NCI-H2227 treated with DMSO at 0.1 percent for 48 hours (cell line): ENCODE measurements at places on chromosomes 7 and 10.

DNA sequence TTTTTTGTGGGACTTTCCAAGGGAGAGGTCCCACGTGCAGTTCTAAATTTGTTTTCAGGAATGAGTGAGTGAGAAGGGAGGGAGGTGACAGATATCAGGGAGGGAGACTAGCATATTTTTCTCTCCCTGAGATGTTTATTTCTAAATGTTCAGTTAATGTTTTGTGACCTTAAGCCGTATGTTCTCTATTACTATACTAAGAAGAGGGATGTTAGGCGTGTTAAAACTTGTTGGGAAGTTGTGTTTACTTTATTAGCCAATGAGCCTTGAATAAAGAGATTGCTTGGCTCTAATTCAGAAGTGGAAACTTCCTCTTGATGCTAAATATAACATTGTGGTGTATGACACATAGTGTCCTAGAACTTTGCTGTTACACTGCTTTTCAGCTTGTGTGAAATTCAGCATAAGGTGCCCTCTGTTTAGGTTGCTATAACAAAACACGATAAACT, 37.3 kb downstream of the DNAH11 start:
- no peak for DNase-seq

- DNase-seq, result no peak
Observed at GRCh38 chr7:123712619-123713018, 36.2 kb downstream of the WASL start.

- DNase-seq, result no peak
Observed at GRCh38 chr7:88700725-88701124, 58.8 kb upstream of the ZNF804B start.

GRCh38 chr7:96344236-96344635, 22.3 kb upstream of the SLC25A13 start:
- no peak for DNase-seq

DNA sequence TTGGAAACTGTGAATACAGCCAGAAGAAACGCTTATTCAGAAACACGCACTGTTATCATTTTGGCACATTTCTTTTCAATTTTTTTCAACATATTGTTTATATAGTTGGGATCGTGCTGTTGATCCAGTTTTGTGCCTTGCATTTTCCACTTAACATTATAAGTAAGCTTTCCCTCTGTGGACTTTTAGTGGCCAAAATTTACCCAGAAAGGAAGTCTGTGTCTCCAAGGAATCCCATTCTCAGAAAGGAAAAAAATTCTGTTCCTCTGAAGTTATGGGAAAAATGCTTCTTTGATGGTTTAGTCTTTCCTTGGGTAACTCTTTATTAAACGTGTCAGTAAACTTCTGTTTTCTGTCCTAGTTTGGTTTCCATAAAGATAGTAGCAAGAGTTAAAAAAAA, 280.0 kb downstream of the REEP3 start:
- DNase-seq, result no peak

DNA sequence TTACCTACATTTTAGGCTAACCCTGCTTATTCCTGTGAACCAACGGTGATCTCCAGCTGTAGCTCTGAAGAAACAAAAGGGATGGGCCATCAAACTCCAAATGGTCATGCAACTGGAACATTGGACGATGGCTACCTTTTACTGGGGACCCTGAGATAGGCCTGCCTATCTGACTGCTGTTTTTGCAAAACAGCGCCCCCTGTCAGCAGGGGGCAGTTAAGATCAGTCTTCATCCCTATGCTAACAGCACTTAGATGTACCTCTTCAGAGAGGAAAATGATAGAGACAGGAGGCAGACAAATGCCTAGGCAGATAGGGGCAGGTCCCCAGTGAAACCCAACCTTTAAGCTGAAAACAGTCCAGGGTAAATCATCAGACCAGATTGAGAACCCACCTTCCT, 1085.4 kb upstream of the SORCS1 start:
- no peak for DNase-seq

GRCh38 chr7:16803125-16803524, 1.7 kb downstream of the AGR2 start:
- DNase-seq, result no peak

DNA sequence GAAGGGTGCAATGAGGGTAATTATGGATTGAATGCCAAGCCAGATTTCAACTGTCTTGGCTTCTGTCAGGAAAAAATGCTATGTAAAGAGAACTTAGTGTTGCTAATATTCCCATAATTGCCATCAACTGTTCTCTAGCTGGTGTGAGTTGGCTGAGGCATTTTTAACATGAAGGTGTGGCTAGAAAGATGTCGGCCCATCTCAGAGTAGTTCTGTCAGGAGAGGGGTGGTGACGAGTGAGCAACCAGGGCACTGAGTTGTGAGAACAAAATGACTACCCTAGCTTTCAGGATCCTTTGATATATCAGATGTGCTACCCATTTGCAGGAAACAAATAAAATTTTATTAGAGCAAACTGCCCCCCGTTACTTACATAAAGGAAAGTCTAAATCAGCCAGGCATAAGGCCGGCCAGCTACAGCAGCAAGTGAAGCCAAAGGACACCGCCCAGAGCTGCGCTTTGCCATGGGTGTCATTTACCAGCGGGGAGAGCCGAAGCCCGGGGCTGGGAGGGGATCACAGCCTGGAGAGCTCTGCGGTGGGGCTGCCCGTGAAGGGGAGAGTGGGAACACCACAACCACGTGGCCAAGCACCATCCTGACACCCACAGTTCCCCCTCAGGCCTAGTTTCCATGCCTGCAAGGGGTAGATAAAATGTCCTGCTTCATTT, 141.4 kb downstream of the ICA1 start:
- no peak for DNase-seq

DNA sequence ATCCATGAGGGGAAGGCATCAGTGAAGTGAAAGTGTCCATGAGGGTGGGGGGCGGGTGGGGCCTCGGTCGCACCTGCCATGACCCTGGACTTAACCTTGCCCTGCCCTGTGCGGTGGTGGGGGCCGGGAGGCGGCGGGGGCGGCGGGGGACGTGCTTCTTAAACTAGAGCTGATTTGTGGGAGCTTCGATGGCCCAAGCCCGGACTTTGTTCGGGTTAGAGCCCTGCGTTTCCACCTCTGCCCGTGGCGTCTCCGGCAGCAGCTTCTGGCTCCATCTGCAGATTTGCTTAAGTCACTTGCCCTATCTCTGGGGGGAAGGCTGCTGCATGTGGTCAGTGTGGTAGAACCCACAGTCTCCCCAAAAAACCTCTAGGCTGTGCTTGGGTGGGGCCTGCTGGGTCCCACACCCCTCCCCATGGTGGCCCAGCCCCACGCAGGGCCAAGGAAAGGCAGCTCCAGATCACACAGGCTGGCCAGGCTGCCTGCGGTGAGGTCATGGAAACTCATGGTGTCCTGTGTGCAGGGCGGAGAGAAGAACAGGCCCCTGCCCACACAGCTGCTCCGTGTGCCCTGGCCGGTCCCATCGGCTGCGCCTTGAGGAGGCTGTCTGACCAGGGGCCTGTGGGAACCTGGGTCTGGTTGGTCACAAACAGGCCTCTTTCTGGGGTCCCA, 93.2 kb downstream of the INPP5A start:
- DNase-seq, result no peak

DNA sequence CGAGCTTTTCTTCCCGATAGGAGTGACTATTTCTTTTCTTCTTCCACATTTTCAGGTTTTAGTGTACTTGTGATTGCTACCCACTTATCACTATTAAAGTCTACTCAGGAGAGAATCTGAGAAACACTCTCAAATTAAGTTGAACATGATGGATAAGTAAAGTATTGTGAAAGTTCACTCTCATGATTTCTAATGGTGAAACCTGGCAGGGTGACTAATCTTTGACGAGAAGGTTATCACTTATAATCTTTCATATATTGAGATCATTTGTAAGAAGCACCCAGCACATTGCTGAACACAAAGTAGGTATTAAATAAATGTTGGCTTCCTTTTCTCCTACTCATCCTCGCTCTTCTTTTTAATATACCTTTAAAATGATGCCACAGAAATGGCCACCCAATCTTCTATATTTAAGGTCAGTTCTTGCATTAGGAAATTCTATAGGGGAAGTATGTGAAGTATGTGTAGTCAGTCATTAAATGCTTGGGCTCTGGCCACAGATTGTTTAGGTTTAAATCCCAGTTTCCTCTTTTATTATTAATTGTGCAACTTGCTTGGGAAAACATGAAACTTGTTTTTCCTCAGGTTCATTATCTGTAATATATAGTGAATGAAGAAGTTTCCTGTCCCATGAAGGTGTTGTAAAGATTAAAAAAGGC, 3.1 kb upstream of the CFTR start:
- DNase-seq, result no peak

DNA sequence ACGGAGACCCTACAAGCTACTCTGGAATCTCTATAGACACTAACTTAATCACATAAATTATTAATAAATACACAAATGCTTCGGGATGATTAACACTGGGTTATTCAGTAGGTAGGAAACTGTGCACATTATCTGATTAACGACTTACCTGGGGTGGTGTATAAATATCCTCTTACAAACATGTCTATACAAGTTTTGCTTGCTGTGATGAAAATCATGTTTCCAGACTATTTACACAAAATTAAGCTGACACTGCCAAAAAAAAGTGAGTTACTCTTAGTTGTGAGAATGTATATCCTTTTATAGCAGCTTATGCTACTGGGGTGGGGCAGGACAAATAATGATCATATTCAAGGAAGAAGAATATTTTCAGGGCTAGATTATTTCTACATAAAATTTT, 314.6 kb downstream of the C7orf25 start:
- no peak for DNase-seq

- DNase-seq, result no peak
Observed at GRCh38 chr10:12322583-12323131, 26.7 kb upstream of the CAMK1D start.

- peak; percentile 10 for DNase-seq
Observed at GRCh38 chr7:141785706-141786552, 4.1 kb upstream of the TAS2R5 start.

GRCh38 chr10:97444212-97444611, 1.6 kb downstream of the EXOSC1 start:
- no peak for DNase-seq

DNA sequence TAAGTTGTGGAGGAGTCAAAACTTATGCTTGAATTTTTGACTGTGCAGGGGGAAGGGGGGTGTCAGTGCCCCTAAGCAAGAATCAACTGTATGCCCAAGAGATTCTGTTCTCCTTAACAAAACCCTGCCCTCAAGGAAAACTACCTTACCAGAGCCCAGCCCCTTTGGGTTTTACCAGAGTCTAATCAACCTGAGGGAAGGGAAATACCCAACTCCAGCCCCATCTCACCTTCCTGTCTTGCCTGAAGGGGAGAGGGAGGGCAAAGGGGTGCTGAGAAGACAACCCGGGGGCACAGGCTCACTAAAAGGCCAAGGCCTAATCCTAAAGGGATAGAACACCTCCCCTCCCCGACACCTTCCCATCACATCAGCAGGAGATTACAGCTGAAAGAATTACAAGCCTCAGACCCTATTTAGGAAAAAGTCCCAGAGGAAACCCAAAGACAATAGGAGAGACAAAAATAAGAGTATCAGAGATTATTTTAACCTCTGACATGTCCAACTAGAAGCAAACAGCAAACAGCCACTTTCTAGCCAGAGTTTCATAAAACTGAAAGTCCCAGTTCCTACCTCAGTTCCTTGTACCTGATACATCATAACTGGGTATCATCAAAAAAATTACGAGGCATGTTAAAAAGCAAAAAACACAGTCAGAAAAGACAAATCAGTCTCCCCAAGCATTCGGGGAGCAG, 26.8 kb upstream of the C7orf33 start:
- no peak for DNase-seq

DNA sequence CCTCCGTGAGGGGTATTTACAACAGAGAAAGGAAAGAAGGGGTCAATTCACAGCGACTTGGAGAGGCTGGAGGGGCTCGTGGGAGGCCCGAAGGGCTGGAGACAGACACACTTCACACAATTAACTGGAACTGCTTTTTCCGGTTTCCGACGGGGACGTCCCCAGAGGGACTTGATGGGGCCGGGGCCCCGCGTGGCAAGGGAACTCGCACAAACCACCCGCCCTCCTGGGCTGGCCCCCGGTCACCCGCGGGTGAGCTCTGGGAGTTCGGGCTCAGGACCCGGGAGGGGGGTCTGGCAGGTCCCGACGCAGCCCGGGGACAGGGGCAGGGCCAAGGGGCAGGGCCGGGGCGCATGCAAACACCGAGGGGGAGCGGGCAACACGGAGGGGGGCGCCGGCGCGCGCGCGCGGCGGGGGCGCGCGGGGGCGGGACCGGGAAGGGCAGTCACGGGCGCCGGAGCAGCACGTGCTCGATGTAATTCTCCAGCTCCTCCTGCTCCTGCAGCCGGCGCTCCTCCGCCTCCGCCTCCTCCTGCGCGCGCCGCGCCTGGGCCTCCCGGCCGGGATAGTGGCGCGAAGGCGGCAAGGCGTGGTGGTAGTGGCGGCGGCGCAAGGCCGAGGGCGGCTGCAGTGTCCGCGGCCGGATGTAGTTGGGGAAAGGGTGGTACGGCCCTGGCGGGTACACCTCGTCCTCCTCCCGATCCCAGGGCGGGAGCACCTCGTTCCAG, 2.7 kb downstream of the VGF start:
- peak; percentile 87 for DNase-seq

DNA sequence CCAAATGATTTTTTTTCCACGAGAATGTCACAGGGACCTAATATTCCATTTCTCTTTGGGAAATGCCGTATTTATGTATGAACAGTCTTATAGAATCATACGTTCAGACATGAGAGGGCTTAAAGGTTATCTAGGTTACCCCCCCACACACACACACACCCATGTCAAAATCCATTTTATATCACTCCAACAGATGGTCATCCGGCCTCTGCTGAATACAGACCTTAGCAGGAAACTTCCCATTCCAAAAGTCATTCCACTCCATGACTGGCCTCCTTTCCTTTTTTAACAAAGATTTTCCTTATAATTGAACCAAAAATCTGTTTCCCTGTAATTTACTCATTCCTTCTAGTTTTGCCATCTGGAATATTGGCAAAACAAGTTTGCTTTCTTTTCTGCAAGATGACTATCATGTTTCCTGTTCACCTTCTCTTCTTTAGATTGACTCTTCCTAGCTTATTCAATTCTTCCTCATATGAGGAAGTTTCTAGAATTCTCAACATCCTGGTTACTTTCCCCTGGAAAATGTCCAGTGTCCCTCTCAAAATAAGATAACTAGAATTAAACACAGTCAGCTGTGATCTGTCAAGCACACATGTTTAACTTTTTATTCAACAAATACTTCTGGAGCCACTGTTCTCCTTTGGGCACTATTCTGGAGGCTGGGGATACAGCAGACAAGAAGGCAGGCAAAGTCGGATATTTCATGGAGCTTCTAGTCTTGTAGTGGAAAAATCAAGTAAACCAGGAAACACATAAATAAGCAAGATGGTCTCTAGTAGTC, 276.5 kb upstream of the LRGUK start:
- DNase-seq, result no peak
